ENCODE measurements at places on chromosomes 12 and 14.
A peak's percentile ranks its signal among the peaks of the same experiment; 100 is the strongest.

- DNase-seq: no peak
Measured at GRCh38 chr12:89493670-89494302, 30.8 kb downstream of the GALNT4 start.

GRCh38 chr12:26938701-26939062, 412 bp downstream of the FGFR1OP2 start:
- DNase-seq: no peak

DNA sequence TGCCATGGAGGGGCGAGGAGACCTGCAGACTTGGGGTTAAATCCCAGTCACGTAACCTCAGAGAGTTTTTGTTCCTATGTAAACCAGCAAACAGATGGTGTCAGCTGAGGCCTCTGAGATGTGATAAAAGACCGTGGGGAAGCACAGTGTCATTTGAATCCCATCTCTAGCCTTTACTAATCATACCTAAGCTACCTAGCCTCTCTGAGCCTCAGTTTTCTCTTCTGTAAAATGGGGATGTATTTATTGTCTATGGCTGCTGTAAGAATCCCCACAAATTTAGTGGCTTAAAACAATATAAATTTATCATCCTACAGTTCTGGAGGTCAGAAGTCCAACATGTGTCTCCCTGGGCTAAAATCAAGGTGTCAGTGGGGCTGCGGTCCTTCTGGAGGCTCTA, 33.9 kb downstream of the FOXN4 start:
- DNase-seq: no peak

GRCh38 chr12:30610718-30611117, 85.0 kb downstream of the IPO8 start:
- DNase-seq: no peak

- no peak for DNase-seq
Measured at GRCh38 chr12:117092886-117093285, 6.3 kb downstream of the TESC start.

DNA sequence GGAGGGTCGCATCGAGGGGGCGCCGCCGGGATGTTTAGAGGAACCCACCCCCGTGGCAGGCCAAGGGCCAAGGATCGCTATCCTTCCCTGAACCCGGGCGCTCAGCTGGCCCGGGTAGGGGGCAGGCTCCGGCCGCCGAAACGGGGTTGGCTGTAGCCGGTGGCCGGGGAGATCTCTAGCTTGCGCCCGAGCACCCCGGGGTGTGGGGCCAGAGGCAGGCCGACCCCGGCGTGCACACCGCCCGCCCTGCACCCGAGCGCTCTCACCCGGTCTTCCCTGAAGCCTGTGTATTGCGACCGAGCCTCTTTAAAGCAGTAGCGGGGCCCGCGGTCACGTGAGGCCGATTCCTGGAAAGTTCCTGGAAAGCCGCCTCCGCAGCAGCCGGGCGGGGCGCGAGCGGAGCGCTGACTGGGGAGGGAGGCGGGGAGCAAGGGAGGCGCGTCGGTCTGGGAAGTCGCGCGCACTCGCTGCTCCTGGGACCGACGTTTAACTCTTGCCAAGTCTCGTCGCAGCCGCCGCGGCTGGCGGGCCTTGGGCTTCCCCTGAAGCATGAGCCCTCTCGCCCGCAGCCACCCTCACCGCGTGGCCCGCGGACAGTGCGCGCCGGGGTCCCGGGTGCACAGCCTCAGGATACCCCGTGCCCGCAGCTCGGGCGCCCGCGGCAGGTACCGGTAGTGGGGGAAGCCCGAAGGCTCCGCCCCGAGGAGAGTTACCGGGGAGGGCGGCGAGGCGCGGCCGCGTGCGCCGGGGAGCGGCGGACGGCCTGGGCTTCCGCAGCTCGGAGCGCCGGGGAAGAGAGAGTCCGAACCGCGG, 1.7 kb upstream of the SOCS2 start:
- DNase-seq: peak; percentile 94

- DNase-seq: no peak
Measured at GRCh38 chr12:32047357-32048212, 59.1 kb upstream of the BICD1 start.

DNA sequence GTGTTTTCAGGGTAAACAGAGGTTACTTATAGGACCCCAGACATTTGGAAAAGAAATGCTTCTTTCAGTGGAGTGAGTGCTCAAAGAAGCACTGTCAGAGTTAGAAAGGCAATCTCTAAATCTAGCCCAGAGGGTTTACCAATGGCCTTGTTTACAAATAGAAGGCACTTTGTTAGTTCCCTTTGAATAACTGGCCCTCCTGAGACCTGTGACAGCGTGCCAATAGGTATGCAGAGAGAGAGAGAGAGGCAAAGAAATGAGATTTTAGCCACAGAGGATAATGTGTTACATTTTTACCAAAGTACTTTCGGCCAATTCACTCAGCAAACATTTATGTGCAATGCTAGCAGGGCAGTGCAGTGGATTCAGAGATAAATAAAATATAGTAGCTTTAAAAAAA, 41.9 kb downstream of the TPH2 start:
- DNase-seq: no peak

- DNase-seq: no peak
Measured at GRCh38 chr14:89425931-89426330, 8.9 kb upstream of the FOXN3 start.

DNA sequence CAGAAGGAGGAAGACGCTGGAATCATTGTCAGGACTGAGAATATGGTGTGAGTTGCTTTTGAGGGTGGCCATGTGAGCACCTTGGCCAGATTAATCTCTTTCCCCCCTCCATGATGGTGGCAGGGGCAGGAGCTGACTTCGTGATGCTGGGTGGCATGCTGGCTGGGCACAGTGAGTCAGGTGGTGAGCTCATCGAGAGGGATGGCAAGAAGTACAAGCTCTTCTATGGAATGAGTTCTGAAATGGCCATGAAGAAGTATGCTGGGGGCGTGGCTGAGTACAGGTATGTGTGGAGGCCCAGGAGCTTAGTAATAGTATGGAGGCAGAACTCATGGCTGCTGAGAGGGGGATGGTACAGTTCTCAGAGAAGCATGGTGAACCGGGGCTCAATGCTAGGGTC, 4.3 kb downstream of the TINF2 start:
- DNase-seq: no peak

GRCh38 chr14:22276913-22277816, 311.9 kb downstream of the DAD1 start:
- no peak for DNase-seq

- DNase-seq: no peak
Measured at GRCh38 chr14:64950889-64951288, 8.3 kb upstream of the GPX2 start.

DNA sequence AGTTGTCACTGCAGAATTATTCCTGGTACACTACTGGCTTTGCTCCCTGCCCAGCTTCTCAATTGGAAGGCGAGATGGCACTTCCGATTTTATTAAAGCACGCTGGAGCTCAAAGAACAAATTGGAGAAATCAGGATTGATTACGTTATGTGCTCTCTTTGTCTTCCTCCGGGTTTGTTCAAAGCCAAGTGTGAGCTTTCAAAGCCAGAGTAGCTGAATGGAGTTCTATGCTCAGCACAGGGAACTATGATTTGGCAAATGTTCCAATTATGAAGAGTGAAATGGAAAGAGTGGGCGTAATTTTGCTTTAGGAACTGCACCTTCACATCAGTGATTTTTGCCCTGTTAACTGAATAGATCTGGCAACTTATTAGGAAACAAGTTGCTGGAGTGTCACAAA, 72.4 kb downstream of the FLRT2 start:
- no peak for DNase-seq

GRCh38 chr12:106332536-106332935, 25.0 kb upstream of the POLR3B start:
- DNase-seq: no peak

DNA sequence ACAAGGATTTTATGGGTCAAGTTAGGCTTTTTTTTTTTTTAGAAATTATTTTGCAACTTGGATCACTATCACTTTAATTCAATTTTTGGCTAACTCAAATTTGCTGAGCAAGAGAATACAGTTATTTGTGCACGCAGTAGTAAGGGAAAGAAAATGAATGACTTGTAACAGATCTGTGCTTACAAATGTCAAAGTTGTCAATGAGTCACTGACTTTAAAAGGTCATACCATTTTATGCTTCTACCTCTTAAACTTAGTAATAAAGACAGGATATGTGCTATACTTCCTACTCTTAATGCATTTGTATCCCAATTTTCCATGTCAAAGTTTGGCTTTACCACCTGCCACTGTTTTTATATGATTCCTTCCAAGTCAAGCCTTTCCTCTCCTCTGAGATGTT, 131.1 kb upstream of the FBXO33 start:
- DNase-seq: no peak

DNA sequence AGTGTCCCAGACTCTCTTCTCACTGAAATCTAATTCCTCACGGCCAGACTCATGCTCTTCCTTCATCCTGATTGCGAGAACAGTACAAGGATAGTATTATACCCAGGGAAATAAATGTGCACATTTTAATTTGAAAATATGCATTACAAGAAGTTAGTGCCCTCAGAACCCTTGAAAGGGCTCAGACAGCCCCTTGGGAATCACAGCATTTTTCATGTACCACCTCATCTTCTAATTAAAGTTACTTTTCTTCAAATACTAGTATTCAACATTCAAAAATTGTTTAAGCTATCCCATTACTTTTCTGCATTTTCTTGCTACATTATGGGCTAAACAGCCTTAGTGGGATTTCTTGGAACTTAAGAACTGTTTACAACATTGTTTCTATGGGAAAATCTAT, 1.7 kb upstream of the APPL2 start:
- DNase-seq: no peak

DNA sequence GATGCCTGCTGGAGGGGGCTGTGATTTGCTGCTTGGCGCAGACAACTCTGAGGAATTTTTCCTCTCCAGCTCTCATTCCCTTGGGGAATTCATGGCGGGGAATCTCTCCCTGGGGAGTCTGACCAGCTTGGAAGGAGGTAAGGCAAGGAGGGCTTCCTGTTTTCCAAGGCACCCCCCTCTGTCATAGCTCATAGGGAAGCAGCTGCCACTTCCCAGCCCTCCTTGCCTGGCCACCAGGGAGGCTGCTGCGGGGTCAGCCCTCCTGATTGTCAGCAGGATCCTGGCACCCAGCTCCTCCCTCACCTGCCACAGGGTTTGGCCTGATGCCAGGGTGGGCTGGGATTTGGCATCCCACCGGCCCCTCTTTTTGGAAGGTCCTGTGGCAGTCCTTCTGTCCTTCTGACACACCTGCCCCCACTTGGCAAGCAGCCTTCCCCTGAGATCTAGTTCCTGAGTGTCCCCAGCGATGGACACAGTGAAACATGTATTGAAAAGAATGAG, 74.9 kb downstream of the TSPAN9 start:
- no peak for DNase-seq

DNA sequence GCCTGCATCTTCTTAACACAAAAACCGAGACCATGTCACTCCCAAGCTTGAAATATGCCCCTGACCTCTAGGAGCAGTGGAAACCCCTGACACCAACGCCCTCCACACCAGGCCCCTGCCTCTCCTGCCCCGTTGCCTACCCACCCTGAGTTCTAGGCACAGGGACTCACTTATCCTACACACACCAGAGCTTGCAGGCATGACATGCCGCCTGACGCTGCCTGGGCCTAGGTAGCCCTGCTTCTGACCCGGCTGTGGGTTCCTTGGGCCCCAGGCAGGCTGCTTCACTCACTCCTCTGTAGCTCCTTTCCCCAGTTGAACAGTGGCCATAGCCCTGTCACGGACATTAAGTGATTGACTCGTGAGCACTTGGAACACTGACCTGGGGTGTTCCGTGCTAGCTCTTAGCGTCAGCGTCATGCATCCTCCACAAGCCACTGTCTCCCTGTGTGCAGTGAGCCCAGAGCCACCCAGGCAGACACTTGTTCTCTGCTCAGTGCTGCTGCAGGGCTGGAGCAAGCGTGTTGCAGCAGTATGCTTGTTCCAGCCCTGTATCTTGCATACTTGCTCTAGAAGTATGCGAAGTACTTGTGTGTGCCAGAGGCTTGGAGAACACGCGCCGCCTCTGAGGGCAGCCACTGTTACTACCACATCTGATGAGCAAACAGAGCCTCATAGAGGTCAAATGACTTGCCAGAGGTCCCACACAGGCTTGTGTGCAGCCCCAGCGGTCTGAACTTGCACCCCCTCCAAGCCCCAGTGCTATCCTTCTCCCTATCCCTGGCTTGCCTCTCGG, 15.6 kb downstream of the OTUB2 start:
- DNase-seq: no peak

DNA sequence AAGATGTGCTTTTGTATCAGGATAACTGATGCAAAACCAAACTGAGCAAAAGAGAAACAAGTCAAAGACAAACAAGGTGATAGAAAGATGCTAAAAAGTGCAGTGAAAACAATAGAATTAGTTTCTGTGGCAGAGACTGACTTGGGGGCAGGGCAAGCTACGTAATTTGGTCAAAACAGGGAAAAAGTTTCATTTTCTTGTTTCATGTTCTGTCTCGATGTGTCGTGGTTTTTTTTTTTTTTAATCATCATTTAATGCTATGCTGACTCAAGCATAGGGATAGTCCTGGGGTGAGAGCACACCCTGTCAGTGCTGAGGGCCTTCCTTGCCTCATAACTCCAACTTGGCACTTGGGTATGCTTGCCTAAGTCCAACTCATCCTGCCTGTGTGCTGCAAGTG, 144.1 kb upstream of the PTPRQ start:
- DNase-seq: no peak

DNA sequence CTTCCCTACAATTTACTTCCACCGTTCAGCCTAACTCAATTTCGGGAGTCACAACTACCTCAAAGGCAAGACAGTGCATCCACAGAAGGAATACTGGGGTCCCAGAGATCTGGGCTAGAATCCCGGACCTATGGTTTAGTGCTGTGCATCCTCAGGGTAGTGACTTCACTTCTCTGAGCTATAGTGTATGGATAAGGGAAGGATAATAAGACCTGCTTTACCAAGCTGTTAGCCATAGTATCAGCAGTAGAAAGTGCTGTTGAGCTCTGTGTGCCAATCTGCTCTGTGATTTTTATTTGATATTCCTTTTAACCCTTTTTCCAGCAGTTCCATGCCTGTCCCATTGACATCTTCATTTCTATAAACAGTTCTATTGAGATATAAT, 1044.3 kb downstream of the BCL11B start:
- DNase-seq: no peak

DNA sequence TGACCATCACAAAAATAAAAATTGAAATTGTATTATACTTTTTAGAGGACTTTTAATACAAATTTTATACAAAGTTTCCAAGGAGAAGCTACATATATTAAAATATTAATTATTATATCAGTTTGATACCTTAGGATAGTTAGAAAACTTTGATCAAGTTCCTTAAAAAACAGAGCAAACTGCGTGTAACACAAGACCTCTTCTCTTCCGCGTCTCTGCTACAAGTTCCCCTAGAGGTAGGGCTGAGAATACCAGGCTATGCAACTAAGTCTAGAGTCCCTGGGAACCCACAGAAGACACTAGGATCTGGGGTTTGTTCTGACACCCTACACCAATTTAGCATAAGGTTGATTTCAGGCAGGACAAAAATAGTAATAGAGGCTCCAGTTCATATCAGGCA, 319.0 kb downstream of the FOXG1 start:
- DNase-seq: peak; percentile 1

GRCh38 chr14:71487941-71488340, 444.3 kb upstream of the RGS6 start:
- DNase-seq: no peak

GRCh38 chr14:100304825-100305323, 1.4 kb downstream of the SLC25A29 start:
- peak; percentile 35 for DNase-seq

Measured in A549 (cell line).